ENCODE measurements at places on chromosomes 7 and 10.

- no peak for DNase-seq
These were observed 7.8 kb downstream of the CPA5 start for GRCh38 chr7:130352194-130353074.

GRCh38 chr10:49172061-49172776, 16.0 kb downstream of the TMEM273 start:
- DNase-seq = no peak

- no peak for DNase-seq
These were observed 120.6 kb downstream of the SAMD9 start for GRCh38 chr7:92997152-92997551.

- no peak for DNase-seq
These were observed 471 bp downstream of the PFKP start for GRCh38 chr10:3067859-3068179.

- no peak for DNase-seq
These were observed 183.5 kb upstream of the HABP2 start for GRCh38 chr10:113369365-113369694.

- peak; percentile 72 for DNase-seq
These were observed 22.6 kb upstream of the VDAC2 start for GRCh38 chr10:75187961-75188426.

GRCh38 chr10:7755103-7755502, 32.7 kb downstream of the KIN start:
- no peak for DNase-seq

Data from activated CD4-positive, alpha-beta T cell treated with anti-CD3 and anti-CD28 coated beads for 48 hours (primary cell).